ENCODE measurements at places on chromosomes 4 and X.

DNA sequence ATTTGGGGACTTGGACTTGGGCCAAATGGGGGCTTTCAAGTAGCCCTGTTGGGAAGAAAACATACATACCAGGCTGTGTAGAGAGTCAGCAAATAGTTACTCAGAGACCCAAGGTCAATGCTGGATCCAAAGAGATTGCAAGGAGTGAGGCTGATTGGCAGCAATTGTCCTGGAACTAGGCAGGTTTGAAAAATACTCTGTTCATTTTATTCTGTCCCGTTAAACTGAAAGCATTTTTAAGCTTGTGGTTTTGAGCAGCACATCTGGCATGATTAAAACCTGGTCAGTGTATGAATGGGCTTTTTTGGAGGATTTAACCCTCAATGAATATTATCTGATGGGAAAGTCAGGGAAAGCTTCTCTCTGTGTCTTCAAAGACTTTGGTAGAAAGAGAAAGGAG lies 294.3 kb upstream of the BOD1L1 start:
- DNase-seq = no peak

DNA sequence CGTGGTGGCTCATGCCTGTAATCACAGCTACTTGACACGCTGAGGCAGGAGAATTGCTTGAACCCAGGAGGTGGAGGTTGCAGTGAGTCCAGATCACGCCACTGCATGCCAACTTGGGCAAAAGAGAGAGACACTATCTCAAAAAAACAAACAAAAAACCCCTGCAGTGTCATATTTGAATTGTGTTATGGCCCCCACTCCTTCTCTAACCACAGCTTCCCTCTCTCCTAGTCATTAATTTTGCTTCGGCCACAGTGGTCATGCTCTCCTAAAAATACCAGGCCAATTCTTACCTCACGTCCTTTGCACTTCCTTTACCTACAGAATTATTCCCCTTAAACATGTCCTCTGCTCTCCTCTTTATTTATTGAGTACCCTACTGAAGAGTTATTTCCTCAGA lies 206.1 kb downstream of the PPP3CA start:
- DNase-seq = no peak

GRCh38 chrX:9745417-9746115 lies 20.1 kb downstream of the GPR143 start:
- DNase-seq = no peak

GRCh38 chr4:67581208-67581857 lies 22.8 kb downstream of the STAP1 start:
- DNase-seq = no peak

DNA sequence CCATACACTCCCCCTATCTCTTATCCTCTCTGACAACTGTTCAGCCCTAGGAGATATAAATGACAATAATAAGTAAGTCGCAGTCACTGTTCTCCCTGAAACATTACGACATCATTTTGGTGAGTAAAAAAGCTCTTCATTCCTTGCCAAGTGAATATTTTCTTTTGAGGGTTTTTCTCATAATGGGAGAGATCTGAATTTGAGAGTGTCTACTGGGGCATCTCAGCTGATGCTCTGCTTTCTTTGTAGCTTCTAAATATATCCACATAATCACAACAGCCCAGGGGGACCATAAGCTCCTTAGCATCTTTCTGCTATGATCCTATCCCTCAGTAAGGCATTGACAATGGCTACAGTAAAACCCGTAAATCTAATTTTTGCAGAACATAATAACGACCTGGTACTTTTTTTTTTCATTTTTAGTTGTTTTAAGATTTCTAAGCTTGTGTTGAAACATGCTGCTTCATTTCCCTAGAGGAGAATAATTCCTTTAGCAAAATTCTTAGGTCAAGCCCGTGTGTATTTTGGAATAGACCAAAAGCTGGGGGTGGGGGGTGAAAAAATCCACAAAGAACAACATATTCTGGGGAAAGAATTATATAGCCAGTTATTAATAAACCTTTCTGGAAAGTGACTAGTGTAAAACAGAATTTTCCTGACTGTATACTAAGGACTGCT lies 78.1 kb upstream of the GPM6B start:
- no peak for DNase-seq

- DNase-seq = no peak
Measured at GRCh38 chr4:78956975-78957374, 17.7 kb upstream of the PAQR3 start.

DNA sequence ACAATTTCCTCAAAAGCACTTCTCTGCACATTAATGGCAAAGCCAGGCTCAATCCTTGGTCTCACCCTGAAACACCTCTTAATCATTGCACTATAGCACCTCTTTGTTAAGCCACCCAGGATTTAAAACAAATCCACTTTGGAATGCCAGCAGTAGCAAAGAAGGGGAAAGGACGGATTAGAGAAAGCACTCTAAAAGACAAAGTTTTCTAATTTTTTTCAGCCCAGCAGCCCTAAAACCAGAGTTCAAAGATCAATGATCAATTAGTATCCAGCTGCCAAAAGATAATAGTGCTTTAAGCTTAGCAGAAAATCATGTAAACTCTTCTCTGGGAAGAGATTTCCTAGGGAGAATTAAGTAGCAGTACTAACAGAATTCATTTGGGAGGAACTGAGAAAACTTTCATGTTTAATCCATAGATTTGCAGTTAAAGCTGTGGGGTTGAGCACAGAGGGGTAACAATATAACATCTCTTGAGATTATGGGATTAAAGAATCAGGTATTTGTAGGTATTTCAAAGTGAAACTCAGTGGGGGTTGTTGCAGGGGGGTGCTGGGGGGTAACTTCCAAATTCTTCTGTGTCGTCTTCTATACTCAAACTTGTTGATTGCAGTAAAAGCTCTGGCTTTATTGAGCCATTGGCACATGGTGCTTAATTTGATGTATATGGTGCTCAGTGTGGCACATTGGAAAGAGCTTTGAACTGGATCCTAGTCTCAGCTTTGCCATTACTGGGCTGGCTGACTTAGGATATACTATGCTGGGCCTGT lies 61.8 kb downstream of the LRRC66 start:
- no peak for DNase-seq

DNA sequence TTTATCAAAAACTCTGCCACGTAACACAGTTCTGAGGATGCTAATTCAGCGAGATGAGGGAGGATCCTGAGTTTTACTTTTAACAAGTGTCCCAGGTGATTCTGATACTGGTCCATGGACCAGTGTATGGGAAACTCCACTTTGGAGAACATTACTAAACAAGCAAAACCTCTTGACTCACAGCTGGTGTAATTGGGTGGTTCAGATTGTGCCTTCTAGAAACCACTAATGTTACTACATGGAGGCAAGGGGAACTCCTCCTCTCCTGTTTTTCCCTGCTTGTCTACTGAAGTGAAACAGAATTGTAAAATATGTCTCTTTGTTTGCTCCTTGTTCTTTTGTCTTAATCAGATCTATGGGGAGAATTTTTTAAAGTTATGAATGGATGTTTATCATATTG lies 62.6 kb downstream of the FRAS1 start:
- DNase-seq = no peak

- DNase-seq = no peak
Measured at GRCh38 chr4:30847167-30847566, 127.0 kb downstream of the PCDH7 start.

DNA sequence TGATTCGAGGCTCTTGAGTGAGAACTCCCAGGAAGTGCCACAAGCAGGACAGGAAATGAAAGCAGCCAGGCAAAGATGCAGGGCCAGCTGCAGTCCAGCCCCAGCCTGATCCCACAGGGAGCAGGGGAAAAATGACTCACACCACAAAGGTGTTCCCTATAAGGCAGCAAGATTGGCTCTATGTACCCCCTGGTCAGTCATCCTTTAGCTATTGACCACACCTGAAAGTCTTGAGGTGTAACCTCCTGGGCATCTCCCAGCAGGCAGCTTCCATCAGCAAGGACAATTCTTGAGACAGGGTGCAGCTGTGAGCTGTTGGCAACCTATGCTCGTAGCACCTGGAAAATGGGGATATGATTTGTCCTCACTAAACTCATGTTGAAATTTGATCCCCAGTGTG lies 27.9 kb upstream of the EXOC1L start:
- no peak for DNase-seq

GRCh38 chr4:7135389-7135746 lies 57.0 kb upstream of the SORCS2 start:
- no peak for DNase-seq

DNA sequence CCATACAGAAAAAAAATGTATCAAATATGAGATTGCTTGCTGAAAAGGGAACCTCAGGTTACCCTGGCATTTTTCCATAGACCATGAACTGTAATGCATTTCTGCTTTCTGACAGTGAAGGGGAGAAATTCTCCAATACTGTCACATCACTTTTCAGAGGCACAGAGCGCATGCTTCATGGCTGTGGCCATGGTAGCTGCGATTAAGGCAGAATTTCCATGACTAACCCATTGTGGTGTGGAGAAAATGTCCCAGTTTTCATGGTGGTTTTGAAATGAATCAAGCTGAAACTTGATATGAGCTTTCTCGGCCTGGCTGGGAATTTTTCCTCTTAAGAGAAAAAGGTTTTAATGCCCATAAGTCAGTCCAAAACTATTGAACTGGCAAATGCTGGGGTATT lies 39.5 kb upstream of the MAP3K15 start:
- DNase-seq = no peak

- no peak for DNase-seq
Measured at GRCh38 chrX:19606902-19607301, 91.6 kb upstream of the MAP3K15 start.

GRCh38 chr4:20554134-20554533 lies 146.1 kb upstream of the PACRGL start:
- DNase-seq = no peak

DNA sequence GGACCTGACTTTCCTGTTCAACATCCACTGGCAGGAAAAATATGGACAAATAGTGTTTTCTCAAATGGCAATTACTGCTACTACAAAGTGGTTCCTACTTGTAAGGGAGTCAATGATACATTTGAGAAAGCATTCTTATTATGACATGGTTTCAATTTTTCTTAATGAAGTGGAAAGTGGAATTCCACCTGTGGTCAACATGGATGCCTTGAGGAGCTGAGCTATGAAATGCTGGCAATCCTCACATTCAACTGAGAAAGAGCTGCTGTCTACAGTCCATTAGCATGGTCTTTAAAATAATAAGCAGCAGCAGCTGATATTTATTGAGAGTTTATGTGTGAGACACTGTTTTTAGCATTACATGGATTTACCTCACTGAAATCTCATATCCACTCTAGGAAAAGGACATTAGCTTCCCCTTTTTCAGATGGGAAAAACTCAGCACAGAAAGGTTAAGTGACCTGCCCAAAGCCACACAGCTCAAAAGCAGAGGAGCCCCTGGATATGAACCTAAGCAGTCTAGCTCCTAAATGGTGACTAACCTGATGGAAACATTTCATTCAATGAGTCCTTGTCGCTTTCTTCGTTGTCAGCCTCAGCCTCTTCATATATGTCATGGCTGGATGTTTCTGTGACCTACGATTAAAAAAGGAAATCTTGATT lies 29.2 kb downstream of the MAP7D3 start:
- no peak for DNase-seq

DNA sequence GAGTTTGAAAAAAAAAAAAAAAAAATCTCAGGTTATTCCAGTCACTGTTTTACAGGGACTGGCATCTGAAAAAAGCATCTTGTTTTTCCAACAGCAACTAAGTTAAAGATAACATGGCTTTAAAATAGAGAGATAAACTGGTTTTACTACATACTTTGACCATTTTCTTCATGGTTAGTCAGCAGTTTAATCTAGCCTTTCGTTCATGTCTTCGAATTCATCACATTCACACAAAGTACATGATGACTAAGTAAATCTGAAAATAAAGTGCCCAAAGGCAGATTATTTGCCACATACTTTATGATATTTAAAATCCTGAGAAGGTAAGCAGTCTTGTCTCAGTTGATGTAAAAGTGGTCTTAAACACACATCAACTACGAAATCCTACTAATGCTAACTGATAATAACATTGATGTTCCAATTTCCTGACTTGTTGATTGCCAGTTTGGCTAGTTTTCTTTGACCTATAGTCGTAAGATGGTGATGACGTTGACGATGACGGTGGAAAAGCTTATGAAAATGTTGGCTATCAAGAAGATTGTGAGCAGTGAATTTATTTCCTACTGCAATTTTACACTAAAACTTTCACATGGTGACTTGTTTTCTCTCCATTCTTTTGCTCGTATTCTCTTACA lies 540.5 kb upstream of the BOD1L1 start:
- no peak for DNase-seq
